ENCODE measurements at places on chromosomes 4 and X.

DNA sequence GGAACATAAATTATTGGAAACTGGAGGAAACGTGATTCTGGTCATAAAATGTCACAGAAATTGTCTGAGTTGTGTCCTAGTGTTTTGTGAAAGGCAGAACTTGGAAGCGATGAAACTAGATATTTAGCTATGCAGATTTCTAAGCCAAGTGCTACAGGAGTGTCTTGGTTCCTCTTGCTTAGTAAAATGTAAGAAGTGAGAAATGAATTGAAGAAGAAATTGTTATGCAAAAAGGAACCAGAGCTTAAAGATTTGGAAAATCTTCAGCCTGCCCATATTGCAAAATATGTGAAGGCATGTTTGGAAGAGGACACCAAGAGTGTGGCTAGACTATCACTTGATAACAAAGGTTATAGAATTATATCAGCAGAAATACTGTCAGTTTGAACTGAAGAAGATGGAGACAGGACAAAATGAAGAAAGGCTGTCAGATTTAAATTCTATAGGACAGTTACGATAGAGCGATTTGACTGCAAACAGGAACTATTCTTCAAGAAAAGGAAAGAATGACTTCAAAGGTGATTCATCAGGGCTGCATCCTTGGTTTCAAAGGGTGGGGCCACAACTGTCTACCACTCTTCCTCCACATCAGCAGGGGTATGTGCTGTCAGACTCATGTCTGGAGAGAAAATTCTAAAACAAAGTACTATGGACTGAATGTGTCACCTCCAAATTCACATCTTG lies 9.4 kb upstream of the CDS1 start:
- peak; percentile 15 for DNase-seq

DNA sequence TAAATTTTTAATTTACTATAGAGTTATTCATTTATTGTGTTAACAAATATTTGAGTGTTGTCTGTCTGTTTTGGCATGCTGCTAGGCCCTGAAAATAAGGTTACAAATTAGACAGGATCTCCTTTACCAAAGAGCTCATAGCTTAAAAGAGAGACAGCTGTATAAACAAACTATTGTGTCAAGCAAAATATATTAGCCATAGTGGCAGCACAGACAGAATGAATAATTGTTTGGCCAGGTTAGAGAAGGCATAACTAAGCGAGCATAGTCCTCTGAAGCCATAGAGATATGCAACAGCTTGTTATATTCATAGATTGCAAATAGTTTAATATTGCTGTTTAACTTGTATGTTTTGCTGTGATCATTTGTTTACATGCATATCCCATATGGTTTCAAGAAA lies 66.7 kb upstream of the NDUFC1 start:
- DNase-seq = no peak

DNA sequence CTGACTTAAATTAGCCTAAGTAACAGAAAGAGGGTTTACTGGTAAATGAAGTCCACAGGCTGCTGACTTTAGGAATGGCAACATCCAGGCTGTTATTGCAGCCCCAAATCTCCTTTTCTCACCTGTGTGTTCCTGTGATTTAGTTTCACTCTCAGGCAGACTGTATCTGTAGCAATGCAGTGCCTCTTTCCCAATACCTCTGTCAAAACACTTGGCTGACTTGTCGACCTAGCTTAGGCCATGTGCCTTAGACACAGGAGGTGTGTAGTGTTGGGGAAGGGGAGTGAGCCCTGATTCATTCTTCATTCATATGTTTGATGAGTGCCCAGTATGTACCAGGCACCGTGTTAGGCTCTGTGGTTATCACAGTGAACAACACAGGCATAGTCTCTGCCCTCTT lies 46.9 kb downstream of the JADE3 start:
- DNase-seq = no peak

- DNase-seq = no peak
Observed at GRCh38 chr4:6627832-6628231, 12.7 kb upstream of the MRFAP1 start.

GRCh38 chr4:76704133-76704881 lies 193.6 kb downstream of the SOWAHB start:
- no peak for DNase-seq

DNA sequence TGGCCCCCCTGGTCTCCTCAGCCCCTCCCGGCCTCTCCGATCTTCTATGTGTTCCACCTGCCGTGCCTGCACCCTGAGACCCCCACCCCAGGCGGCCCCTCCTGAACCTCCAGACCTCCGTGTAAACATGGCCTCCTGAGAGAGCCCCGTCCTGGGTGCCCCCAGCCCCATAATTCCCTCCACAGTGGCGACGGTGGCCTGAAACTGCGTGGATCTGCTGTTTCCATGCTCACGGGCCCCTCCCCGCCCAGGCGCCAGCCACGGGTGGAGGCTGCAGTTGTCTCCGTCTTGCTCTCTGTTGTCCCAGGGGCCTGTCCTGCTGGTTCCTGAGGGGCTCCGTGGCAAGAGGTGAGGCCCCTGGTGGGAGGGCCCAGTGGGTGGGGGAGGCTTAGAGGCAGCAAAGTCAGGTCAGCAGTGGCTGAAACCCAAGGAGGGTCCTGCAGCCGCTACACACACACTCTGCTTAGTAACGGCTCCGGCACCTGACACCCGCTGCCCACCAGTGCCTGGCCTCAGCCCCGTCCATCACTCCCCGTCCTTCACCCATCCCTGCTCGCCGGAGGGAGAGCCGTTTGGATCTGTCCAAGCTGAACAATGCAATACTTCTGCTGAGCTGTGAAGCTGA lies 75.8 kb downstream of the FAM53A start:
- no peak for DNase-seq

DNA sequence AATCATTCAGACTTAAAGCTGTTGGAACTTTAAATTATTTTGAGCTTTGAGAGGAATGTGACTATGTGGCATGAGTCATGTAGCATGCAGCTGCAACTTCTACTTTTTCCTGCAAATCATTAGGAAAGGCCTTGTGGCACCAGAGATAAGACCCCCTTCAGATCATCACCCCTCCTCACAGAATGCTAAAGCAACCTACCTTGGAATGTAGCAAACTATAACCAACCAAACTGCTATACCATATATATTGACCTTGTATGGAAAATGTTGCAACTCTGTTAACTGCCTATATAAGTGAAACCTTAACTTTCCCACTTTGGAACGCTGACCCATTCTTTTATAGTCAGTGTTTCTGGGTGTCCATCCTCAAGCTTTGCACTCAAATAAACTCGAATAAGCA lies 32.0 kb downstream of the ATXN3L start:
- DNase-seq = no peak

- DNase-seq = no peak
Observed at GRCh38 chr4:27861381-27861787, 1000.7 kb downstream of the STIM2 start.

- no peak for DNase-seq
Observed at GRCh38 chrX:16516232-16516876, 133.6 kb upstream of the S100G start.

DNA sequence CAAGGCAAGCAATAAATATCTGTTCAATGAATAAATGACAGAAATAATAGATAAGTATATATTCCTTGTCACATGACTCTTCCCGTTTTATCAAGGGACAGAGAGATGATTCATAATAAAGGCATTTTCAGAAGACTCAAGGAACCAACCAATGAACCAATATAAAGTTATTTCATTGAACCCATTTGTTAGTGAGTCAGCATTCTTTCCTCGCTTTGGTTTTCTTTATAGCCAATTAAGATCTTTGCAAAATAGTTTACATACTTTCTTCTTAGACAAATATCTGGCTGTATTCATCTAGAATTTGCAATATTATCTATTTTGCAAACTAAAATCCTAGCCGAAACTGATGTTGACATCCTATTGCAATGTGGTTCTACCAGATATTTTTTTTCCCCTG lies 269.4 kb downstream of the IL15 start:
- DNase-seq = no peak

DNA sequence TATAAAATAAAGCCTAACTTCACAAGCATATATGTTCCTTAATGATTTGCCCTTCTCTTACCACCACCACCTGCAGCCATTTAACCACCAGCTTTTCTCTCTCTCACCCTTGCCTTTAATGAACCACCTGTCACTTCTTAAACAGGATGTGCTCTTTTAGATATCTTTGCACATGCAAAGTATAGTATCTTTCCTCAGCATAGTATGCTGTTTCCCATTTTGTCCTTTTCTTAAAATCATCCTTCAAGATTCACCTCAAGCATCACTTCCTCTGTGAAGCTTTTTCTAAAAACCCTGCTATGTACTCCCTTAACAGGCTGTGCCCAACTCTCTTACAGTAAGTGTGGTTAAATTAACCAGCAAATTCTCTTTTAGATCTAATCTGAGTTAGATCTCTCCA lies 8.2 kb upstream of the CNOT6L start:
- DNase-seq = no peak

Data from activated CD4-positive, alpha-beta T cell treated with anti-CD3 and anti-CD28 coated beads for 48 hours (primary cell).